ENCODE measurements at places on chromosomes 16 and 17. TPM values are rescaled to one million over a fixed set of nuclear protein-coding genes. Genes with fewer than 3 reads are reported as not detected.

DNA sequence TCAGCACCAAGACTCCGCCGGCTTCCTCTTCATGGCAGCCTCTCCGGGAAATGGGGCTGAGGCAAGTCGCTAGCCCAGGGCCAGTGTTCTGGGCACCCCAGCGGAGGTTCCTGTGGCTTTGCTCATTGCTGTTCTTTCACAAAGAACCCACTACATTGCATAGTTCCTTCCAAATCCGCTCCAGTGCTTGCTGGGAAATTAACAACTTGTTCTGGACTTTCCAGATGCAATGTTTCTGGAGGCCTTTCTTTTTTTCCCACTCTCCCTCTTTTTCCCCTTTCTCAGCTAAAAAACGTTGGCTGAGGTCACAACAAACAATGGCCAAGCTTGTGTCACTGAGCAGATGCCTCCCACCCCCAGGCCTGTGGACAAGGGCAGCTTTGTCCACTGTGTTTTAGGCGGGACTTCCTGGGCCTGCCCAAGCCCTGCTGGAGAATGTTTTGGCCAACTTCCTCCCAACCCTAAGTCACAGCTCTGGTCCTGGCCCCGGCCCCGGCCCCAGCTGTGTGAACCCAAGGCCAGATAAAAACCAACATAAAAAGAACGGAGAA, 131.5 kb upstream of the RCVRN start:
- DNase-seq, result peak; percentile 56

- peak; percentile 86 for DNase-seq
Measured at GRCh38 chr16:75580-76501, 2.2 kb upstream of the MPG start.

- peak; percentile 42 for DNase-seq
Measured at GRCh38 chr16:81778861-81779535, at the start of gene PLCG2. Gene PLCG2 (plus strand): TSS chr16:81779291. CDS start chr16:81785990, 6,699 bp downstream.

DNA sequence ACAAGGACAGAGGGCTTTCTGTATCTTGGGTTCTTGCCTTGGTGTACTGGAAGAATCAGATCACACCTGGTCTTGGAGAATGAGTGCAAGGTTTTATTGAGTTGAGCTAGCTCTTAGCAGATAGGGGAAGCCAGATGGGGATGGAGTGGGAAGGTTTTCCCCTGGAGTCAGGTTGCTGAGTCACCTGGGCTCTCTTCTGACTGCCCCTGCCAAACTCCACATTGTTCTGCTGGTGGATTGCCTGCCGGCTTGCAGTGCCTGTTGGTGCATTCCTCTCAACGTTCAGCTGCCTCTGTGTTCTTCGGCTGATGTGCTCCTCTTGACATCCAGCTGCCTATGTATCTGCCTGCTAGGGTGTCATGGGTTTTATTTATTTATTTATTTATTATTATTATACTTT, 1431.1 kb downstream of the CDH8 start:
- no peak for DNase-seq

PLEKHH3 gene
- polyA plus RNA-seq, result 23.9 TPM

CA7 gene
- polyA plus RNA-seq, result not detected

Data from right lung (tissue), 10 donors.